ENCODE measurements at places on chromosomes 13 and 19. TPM values are rescaled to one million over a fixed set of nuclear protein-coding genes. Genes with fewer than 3 reads are reported as not detected.

LRRC4B gene
- not detected for total RNA-seq

GNA15 gene
- 0.07 TPM for total RNA-seq

AMH gene
- total RNA-seq, result 0.86 TPM

LENG9 gene
- 6.8 TPM for total RNA-seq

BEST2 gene
- not detected for total RNA-seq

COMP gene
- not detected for total RNA-seq

ACP7 gene
- total RNA-seq, result 0.20 TPM

IPO5 gene
- 216 TPM for total RNA-seq

ERICH4 gene
- not detected for total RNA-seq

- DNase-seq, result no peak
Measured at GRCh38 chr13:24822640-24823039, 58.7 kb downstream of the RNF17 start.

DNA sequence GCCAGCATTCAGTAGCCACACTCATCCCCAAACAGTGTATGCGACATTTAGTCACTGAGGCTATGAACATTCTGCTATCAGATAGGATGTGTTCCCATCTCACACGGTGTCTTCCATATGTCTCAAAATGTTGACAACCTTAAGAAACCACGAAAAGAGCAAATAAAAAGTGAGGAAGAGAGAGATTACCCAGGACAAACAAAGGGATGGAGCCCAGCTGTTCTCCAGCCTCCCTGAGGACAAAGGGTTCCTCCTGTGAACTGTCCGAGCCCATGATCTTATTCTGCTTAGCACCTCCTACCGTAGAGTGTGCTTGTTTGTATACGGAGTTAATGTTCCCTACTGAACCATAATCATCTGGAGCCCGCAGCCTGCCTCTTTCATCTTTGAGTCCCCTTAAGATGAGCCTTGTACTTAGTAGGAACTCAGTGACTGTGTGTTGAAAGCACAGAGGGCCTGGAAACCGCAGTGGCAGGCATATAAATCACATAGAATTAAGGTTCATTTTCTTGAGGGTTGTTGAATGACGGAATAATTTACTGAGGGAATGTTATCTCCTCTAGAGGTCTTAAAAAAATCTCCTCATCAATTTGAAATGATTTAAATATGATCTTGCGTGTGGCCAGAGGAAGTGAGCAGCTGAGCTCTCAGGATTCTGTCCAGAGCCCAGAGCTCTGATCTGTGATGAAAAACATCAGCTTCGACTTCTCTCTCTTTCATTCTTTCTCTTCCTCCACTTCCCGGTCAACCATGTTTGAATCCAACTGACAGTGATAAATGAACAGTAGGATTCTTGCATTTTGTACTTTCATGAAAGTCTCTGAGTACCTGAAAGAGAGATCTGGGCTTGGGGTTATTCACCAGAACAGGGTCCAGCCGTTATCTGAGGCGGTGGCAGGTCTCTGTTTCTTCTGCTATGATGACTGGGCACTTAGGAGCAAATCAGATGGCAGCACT is 200.5 kb downstream of the KLF5 start:
- no peak for DNase-seq

DNA sequence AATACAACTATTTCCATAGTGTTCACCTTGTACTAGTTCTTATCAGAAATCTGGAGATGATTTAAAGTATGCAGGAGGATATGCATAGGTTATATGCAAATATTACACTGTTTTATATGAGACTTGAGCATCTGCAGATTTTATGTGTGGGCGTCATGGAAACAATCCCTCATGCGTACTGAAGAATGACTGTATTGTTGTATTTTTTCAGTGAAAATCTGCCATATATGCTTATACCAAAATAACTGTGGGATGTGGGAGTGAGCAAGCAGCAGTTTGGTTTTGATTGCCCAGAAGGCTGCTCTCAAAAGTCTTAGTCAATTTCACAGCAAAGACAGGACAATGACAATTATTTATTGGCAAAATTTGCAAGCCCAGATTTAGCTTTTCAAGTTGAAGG is 238.8 kb upstream of the PCDH20 start:
- DNase-seq, result no peak

GRCh38 chr13:22012686-22013085 is 341.8 kb downstream of the FGF9 start:
- DNase-seq, result no peak

DNA sequence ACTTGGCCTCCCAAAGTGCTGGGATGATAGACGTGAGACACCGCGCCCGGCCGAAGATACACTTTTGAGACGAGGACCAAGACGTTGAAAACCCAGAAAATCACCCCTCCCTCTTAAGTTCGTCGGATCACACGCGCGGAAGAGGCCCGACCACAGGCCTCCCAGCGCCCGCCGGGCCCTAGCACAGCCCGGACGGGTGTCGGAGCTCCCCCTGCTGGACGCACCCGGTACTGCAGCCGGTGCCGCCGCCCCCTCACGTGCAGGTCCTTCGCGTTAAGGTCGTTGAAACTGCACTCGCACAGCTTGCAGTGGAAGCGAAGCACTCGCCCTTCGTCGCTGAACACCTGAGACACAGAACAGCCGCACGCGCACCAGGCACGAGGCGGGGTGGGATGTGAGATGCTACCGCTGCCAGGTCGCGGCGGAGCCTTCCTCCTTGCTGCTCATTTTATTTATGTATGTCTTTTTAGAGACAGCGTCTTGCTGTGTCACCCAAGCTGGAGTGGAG is 35.7 kb upstream of the MATK start:
- DNase-seq, result no peak

GRCh38 chr19:14370169-14370939 is 10.9 kb upstream of the ADGRE5 start:
- DNase-seq, result no peak

DNA sequence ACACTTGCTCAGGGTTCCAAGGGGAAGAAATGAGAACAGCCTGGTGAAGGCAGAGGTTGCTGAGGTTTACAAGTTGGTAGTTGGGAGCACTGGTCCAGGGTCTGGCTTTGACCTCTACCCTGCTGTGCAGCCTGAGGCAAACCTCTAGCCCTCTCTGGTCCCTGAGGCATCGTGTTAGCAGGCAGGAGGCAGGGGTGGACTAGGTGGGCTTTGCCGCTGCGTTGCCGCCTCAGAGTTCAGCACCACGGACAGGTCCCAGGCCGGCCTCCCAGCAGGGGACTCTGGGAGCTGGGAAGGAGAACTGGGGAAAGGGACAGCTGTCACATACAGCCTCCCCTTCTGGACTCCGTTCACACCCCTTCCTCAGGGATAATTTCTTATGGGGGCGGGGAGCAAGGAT is 3.1 kb downstream of the NCAN start:
- no peak for DNase-seq

DNA sequence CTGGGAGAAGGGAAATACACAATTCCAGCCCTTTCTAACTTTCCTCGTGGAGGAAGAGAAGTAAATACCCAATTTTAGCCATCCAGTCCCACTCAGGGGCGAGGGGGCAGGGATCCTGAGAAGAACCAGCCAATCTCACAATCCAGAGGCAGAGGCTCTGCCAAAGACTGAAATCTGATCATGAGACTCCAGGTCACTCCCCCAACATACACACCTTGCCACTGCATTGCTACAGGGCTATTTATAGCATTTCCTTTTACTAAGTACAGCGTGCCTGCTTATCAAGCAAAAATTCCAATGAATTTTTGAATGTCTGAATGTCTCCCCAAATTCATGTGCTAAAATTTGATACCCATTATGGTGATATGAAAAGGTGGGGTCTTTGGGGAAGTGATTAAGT is 1687.5 kb downstream of the EFNB2 start:
- no peak for DNase-seq

DNA sequence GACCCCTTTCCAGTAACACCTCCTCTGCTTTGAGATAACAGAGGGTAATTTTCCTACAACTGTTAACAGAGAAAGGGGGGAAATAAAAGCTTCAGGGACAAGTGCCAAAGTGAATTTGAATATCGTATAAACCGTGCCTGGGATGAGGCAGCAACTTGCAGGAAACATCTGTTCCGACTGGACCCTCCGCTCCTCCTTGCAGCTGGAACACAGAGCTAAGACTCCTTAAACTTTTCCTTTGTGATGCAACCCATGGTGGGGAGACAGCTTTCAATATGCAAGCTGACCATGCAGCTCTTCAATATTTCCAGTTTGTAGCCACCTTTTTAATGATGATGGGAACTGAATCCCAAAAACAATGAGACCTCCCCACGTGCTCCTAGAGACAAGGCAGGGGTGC is 432.6 kb downstream of the ZNF536 start:
- no peak for DNase-seq

DNA sequence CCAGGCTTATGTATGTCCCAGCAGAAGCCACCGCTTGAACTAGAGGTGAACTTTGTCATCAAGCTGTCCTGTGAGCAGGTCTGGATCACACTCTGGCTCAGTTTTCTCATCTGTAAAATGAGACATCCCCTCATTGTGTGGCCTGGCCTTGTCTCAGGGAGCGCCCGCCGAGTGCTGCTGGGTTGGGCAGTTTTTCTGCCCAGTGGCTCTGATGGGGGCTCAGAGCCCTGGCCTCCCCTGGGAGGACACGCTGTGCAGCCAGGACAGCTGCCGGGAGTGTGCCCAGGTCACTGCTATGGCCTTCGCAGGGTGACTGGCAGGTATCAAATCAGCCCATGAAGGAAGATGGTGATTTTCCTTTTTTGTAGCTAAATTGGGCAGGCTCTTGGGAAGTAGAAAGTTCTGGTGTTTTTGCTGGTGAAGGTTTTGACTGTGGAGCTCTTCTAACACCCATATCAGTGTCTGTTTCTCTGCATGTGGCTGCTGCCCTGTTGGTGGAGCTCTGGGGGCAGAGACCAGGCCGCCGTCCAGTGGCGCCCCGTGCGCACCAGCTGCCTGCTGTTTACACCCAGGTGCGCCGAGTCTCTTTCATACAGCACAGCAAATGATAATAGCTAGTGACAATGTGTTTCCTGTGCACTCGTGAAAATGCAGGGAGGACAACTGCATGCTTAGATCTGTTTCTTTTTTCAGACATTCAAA is 40.8 kb downstream of the SLC7A9 start:
- no peak for DNase-seq

DNA sequence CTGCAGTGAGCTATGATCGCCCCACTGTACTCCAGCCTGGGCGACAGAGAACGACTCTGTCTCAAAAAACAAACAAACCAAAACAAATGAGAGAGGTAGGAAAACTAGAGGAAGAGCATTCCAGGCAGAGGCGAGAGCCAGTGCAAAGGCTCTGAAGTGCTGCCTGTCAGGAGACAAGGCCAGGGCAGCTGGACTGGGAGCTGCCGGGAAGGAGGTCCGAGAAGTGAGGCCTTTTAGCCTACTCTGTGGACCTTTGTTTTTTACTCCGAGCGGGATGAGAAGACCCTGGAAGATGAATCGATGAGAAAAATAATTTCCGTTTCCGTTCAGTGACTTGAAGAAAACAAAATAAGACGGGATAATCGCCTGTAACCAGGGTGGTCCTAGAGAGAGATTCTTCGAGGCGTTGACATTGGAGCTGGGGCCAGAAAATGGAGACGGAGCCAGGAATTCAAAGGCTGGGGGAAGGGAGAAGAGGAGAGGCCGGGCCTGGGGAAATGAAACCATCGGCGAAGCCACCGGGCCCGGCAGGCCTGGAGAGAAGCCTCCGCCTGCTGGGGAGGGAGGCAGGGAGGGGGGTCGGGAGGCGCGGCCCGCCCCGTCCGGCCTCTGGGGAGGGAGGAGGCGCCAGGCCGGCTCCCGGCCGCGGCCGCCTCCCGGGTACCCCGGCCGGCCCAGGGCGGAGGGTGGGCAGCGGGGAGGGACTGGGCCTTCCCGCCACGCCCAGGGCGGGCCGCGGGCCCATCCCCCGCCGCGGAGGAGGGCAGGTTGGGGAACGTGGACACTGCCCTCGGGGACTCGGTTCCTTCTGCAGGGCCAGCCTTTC is 7.8 kb upstream of the SERTAD1 start:
- peak; percentile 67 for DNase-seq

- DNase-seq, result no peak
Measured at GRCh38 chr13:51828730-51829567, 16.0 kb downstream of the TMEM272 start.

DNA sequence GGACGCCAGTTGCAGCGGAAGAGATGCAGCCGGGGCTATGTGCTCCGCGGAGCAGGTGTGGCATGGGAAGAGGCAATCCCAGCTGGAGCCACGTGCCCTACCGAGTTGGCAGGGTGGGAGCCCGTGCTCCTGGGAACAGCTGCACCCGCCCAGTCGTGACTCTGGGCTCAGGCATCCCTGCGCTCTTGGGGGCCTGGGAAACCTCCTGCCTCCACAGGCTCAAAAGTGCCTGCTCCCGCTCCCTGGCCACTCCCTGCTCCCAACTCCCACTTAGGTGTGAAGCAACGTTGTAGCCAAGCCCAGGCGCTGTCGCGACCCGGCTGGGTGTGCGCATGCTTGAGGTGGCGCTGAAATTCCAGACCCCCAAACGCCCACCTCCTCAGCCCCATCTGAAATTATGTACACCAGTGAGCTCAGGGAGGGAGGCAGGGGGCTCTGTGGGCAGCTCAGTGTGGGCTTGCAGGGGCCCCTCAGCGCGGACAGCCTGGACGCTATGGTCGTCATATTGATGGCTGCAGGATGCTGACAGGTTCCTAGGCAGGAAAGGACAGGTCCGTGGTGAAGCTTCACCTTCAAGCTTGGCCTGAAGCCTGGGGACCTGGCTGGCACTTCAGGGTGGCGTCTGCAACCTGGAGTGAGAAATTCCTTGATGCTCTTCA is 429.9 kb downstream of the SLITRK1 start:
- no peak for DNase-seq

- no peak for DNase-seq
Measured at GRCh38 chr13:64273780-64274179, 2858.1 kb upstream of the PCDH20 start.

- peak; percentile 20 for DNase-seq
Measured at GRCh38 chr19:49985871-49986270, 24.9 kb upstream of the SIGLEC11 start.

GRCh38 chr19:4722671-4723594 is 709 bp downstream of the DPP9 start:
- DNase-seq, result no peak

DNA sequence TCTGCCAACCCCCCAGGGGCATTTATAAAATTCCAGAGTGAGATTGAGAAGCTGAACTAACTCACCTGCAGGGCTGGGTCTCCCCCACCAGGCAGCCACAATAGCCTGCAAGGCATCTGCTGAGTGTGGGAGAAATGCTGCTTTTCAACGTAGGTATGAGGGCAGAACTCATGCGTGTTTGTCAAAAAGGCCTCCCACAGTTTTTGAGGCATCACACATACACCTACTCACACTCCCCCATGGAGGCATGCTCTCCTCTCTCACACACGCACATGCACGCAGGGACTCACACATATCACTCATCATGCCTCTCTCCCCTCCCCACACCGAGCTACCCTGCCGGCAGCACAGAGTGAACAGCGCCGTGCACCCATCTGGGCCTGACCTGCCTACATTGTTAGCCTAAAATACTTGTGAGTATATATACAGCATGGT is 390.5 kb downstream of the FGF9 start:
- DNase-seq, result no peak
